Naive B cell (primary cell): ENCODE measurements at places on chromosomes 6 and 20.
A peak's percentile ranks its signal among the peaks of the same experiment; 100 is the strongest.

GRCh38 chr20:7996898-7997297, 22.7 kb downstream of the TMX4 start:
- DNase-seq = no peak

GRCh38 chr20:41030061-41030460, 1.4 kb downstream of the TOP1 start:
- DNase-seq = no peak

GRCh38 chr20:36339646-36340592, 33.8 kb downstream of the DLGAP4 start:
- DNase-seq = no peak

DNA sequence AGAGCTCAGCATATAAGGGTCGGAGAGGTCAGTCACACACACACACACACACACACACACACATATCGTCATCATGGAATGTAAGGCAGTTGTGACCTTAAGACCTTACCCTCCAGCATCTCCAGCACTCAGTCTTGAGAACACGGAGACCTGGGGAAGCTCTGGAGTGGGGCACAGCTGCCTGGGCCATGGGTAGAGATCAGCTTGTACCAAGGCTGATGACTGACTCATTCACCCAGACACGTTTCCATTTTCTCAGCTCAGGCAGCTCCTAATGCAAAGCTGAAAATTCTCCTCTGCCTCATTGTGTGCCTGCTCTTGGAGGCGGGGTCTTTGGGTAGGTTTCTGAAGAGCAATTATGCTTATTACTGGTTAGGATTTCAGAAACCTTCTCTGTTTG, 38.3 kb upstream of the PDYN start:
- DNase-seq = no peak

- no peak for DNase-seq
Observed at GRCh38 chr20:18180815-18181214, 43.2 kb downstream of the KAT14 start.

DNA sequence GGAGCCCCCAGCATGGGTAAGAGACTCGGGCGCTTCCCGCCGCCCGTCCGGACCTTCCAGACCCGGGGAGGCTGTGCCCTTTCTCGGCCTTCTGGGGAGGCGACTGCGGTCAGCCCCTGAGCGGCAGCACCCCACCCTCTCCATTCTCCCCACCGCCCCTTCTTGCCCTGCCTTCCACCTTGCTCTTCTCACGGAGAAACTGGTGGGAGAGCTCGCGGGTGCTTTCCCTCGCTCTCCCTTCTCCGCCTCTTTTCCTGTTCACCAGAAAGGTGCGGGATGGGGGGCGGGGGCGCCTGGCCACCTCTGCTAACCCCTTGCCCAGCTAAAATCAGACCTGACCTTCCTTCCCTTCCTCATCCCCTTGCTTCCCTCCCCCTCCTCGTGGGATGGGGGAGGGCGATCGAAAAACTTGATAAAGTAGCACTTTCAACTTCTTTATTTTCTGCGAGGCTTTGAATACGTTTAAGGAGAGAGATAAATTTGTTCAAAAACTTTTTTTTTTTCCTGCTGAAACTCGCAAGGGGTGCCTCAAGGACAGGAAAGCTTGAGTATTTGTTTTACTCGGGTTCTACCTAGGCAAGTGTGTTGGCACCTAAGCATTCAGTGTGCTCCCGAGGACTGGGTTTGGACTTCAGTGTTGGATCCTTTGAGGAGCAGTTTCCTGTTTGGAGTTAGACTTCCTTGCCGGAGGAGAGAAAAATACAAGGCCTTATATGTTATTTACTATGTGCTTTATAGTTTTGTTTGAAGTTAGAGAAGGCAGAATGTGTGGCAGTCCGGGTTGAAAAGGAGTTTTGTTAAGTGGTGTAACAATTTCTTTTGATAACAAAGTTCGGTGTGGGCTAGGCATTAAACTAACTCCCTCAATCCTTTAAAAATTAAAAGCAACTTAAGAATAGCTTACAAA, 897 bp downstream of the CD2AP start:
- DNase-seq = peak; percentile 19

DNA sequence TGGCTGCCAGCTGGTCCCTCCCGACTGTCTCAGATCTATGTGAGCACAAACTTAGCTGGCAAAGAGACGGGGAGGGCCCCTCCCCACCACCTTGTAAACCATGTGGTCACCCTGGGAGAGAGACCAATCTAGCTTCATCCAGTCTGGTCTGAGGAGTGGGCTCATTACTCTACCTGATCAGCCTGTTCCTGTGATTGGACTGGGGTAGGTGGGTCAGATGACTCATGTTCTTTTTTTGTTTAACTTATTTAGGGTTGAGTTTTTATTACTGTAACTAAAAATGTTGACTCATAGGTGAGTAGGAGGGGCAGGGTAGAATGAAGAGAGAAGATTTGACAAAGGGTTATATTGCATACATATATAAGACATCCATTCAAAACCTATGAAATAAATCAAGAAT, 4.7 kb downstream of the GSTA4 start:
- no peak for DNase-seq

- no peak for DNase-seq
Observed at GRCh38 chr20:4375881-4376280, 345.8 kb upstream of the PRND start.

DNA sequence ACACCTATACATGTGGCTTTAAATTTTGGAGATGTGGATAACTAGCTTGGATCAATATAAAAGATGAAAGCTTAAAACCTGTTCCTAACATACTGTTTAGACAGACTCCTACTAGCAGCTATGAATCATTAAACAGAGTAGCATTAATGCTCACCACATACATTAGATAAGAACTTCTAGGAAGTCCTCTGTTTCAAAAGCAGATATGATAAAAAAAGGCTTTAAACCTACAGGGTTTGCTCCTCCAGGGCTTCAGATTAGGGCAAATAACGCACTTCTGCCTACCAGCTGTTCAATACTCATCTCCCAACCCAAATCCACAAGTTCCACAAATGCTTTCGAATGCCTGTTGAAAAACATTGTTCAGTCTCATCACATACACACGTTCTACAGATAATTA, 1.5 kb downstream of the REPS1 start:
- DNase-seq = no peak

GRCh38 chr20:60331688-60332300, 373.6 kb downstream of the CDH26 start:
- no peak for DNase-seq

DNA sequence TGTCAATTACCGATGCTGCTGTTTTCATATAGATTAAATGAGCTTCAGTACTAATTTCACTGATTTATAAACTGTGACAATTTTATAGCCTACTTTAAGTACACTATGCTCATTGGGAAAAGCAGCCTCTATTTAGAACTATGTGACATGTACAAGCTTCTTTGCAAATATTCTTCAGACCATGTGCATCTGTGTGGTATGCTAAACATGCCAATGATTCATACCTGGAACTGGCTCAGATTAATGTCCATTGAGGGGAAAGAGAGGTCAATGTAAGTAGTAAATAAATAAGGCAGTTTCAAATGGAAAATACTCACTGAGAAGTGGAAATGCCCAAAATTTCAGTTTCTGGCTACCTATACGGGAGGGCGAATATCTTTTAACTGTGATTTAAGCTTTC, 777.7 kb downstream of the C6orf118 start:
- DNase-seq = no peak
